ENCODE measurements at places on chromosomes 2 and 18.

- peak; percentile 54 for DNase-seq
Observed at GRCh38 chr2:20425884-20426283, 21.0 kb upstream of the RHOB start.

DNA sequence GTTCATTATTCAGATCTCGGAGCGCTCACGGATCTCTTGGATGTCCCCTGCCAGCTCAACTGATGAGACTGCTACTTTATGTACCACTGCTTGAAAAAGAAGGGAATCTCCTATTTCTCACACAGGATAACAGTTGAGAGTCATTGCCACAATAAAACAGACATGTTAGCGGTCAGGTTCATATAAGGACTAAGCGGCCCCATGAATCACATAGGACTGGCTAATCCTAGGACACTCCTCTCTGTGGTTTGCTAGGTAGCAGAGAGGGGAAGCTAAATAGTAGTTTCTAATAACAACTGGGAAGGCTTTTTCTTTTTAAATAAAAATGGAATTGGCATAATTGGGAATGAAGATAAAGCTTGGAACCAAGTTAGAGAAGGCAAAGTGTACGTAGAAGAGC, 15.9 kb upstream of the TGFA start:
- no peak for DNase-seq

GRCh38 chr2:24542269-24542872, 51.3 kb downstream of the NCOA1 start:
- no peak for DNase-seq

DNA sequence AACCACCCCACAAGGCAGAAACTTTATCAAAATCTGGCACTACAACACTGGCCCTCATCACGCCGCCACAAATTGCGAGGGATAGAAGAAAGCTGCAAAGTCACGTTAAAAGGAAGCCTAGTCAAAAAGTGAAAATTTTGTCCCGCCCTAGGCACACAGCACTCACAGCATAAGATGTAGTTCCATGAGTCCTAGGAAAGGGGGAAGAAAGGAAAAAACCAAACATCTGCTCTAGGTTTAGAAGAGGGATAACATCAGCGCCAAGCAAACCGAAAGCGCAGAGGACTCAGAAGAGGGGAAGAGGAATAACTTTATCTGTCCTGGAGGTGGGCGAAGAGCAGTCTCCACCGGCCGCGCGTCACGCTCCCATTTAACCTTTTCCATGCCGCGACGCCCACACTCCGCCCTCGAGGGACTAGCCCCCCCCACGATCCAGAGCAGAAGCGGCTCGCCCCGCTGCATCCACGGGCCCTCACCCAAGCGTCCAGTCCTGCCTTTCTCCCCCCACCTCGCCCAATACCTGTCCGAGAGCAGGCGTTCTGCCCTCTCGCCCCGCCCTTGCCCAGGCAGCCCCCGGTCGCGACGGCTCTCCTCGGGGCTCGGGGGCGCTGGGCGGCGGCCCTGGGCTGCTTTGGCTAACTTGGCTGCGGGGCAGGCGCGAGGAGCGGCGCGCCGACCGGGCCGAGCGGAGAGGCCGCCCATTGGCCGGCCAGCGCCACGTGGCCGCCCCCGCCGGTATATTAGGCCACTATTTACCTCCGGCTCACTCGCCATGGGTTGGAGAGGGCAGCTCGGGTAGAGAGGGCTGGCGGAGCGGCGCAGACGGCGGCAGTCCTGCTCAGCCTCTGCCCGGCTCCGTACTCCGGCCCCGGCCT, at the start of gene HOXD1:
HOXD1 (plus strand) TSS at position 770 of the 875 bp plus-strand sequence. CDS start 134 bp downstream, outside the sequence.
- DNase-seq: no peak

DNA sequence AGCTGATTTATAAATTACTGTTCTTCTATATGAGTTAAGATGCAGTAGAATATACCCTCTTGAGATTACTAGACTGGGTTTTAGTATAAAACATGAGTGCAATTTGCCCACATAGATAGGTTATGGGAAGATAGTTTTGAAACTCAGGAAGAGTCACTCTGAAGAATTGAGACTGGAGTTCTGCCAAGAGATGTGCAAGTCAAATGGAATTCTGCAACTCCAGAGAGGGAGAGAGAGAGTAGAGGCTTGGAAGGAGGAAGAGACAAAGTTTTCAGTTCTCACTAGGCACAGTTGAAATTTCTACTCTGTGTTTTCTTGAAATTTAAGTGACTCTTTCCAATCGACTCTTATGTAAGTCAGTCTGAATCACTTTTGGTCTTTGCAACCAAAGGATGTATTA, 878.8 kb downstream of the TSN start:
- DNase-seq: no peak

- no peak for DNase-seq
Observed at GRCh38 chr2:28697602-28698149, 54.0 kb upstream of the PPP1CB start.

GRCh38 chr2:208013285-208014178, 11.8 kb downstream of the PLEKHM3 start:
- no peak for DNase-seq

GRCh38 chr2:61978522-61978921, 73.0 kb downstream of the COMMD1 start:
- no peak for DNase-seq

- no peak for DNase-seq
Observed at GRCh38 chr18:11040823-11041656, 108.3 kb downstream of the PIEZO2 start.

GRCh38 chr2:120736202-120736623, 545 bp downstream of the GLI2 start:
- DNase-seq: peak; percentile 52

- DNase-seq: no peak
Observed at GRCh38 chr2:133426791-133427190, 141.5 kb downstream of the NCKAP5 start.

DNA sequence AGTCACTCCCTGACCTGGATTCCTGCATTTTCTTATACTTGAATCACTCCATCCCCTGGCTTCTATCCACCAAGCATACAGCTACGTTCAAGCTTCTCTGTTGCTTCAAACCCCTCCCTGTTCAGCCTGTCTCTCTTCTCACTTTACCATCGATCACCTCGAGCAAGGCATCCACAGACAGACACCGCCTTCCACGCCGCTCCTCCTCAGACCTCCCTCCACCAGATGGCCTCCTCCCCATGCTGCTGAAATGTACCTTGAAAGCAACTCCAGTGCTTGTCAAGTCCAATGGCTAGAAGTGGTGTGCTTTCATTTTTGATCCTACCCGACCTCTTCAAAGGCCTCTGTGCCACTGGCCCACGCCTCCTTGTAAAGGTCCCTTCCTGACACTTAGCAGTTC, 131.3 kb upstream of the ACAA2 start:
- no peak for DNase-seq

- no peak for DNase-seq
Observed at GRCh38 chr2:233233618-233234230, 17.7 kb upstream of the ATG16L1 start.

DNA sequence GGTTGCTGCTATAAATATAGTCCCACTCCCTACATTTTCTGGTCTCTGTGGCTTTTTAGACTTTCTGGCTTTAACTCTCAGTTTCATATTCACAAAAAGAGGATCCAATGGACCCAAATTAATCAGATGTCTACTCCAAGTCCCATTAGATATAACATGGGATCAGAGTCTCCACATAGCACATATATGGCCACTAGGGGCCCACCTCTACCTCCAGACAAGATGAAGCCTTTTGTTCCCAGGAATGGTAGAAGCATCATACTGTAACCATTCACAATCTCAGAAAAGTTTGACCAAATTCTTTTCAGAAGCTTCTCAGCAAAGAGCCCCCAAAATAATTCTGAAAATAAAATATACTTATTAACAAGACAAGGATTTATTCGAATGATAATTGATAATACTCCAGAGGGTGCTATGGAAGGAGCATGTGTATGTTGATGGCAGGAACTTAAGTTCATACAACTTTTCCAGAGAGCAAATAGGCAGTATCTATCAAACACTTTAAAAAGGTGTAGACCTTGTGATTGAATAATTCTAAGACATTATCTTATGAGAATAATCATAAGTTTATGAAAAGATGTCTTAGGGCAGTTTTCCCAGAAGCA, 382.3 kb upstream of the CRIM1 start:
- DNase-seq: no peak

GRCh38 chr2:46460241-46460921, 19.0 kb upstream of the TMEM247 start:
- DNase-seq: peak; percentile 74
